ENCODE measurements at places on chromosomes 16 and 17.

DNA sequence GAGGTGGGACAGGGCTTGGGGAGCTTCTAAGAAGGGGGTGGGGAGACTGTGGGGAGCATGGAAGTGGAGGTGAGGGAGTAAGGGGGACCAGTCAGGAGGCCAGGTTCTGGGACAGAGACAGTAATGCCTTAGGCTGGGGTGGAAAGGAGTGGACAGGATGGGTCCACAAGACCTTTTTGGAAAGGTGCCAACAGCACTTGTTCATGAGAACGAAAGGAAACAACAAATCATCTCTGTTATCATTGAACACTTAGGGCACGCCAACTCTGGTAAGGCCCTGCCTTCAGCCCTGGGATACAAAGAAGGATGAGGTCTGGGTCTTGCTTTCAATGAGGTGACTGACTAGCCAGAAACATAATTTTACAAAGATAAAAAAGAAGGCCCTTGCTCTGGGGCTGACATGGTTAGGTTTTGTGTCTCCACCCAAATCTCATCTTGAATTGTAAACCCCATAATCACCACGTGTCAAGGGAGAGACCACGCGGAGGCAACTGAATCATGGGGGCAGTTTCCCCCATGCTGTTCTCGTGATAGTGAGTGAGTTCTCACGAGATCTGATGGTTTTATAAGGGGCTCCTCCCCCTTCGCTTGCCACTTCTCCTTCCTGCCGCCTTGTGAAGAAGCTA lies 113.8 kb downstream of the SLC39A11 start:
- H3K27me3 ChIP-seq, result peaks cover 2% of the 10 kb centered on the region
- DNase-seq, result no peak
- no peak overlapping the region for H3K4me3 ChIP-seq
- H3K4me1 ChIP-seq, result peaks cover 56% of the 10 kb centered on the region

- peak overlapping the region; percentile 55 for H3K27ac ChIP-seq
- peaks cover 39% of the 10 kb centered on the region for H3K4me1 ChIP-seq
- peak; percentile 51 for DNase-seq
- no peak overlapping the region for H3K4me3 ChIP-seq
- H3K36me3 ChIP-seq, result peaks cover 19% of the 10 kb centered on the region
Observed at GRCh38 chr17:77098884-77099545, 41.8 kb upstream of the SEC14L1 start.

- H3K4me3 ChIP-seq, result no peak overlapping the region
- H3K4me1 ChIP-seq, result peaks cover 2% of the 10 kb centered on the region
- no peak for DNase-seq
- H3K36me3 ChIP-seq, result no peaks in the 10 kb centered on the region
- peaks cover 10% of the 10 kb centered on the region for H3K27me3 ChIP-seq
Observed at GRCh38 chr16:47979164-47979520, 176.7 kb downstream of the ABCC12 start.

DNA sequence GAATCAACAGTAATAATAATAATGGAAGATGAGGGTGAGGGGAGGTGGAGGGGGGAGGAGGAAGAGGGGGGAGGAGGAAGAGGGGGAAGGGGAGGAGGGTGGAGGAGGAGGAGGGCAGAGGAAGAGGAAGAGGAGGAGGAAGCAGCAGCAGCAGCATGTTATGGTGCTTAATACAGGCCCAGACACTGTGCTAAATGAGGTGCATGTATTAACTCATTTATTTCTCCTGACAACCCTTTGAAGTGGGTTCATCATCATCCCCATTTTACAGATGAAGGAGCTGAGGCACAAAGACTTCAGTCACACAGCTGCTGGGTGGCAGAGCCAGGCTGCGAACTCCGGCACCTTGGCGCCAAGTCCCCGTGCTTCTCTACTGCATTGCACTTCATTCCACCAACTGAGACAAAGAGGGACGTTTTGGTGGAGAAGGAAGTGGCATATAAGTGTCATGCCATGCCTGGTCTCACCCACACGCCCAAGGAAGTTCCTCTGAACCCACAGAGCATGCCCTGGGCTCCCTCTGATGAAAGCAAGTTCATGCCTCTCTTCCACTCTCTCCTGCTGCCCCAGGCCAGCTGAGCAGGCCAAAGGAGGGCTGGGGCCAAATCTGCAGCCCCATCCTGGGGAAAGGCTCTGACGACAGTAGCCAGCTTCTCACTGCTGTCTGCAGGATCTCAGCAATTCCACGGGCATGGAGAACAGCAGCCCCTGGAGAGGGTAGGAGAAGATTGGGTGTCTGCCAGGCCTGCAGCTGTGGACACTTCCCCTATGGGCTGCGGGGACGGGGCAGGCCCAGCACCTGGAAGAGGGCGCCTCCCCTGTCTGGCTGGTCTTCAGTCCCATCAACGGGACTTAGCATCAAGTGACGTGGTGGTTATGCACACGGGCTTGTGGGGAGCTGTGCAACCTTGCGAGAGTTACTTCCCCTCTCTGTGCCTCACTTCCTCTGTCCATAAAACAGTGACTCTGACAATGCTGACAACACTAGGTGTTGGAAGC lies 21.8 kb downstream of the XYLT1 start:
- no peaks in the 10 kb centered on the region for H3K27me3 ChIP-seq
- H3K4me3 ChIP-seq, result no peak overlapping the region
- H3K27ac ChIP-seq, result no peak overlapping the region
- DNase-seq, result no peak
- H3K4me1 ChIP-seq, result peaks cover 13% of the 10 kb centered on the region

DNA sequence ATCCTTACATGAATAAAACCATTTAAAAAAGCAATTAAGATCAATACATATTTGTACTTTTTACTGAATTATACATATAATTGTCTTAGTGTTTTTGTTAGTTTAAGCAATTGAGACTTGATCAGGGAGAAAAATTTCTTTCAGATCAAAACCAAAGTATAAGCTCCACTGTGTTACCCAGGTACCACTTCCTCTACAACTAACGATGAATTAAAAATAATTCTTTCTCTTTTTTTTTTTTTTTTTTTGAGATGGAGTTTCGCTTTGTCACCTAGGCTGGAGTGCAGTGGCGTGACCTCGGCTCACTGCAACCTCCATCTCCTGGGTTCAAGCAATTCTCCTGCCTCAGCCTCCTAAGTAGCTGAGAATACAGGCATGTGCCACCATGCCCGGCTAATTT lies 6.8 kb downstream of the FBXO47 start:
- no peak overlapping the region for H3K4me3 ChIP-seq
- no peak overlapping the region for H3K27ac ChIP-seq
- peaks cover 2% of the 10 kb centered on the region for H3K27me3 ChIP-seq
- H3K4me1 ChIP-seq, result peaks cover 35% of the 10 kb centered on the region
- H3K36me3 ChIP-seq, result no peaks in the 10 kb centered on the region

GRCh38 chr17:57328109-57328882 lies 72.0 kb downstream of the MSI2 start:
- H3K27me3 ChIP-seq, result no peaks in the 10 kb centered on the region
- H3K36me3 ChIP-seq, result peaks cover 6% of the 10 kb centered on the region
- H3K27ac ChIP-seq, result no peak overlapping the region

DNA sequence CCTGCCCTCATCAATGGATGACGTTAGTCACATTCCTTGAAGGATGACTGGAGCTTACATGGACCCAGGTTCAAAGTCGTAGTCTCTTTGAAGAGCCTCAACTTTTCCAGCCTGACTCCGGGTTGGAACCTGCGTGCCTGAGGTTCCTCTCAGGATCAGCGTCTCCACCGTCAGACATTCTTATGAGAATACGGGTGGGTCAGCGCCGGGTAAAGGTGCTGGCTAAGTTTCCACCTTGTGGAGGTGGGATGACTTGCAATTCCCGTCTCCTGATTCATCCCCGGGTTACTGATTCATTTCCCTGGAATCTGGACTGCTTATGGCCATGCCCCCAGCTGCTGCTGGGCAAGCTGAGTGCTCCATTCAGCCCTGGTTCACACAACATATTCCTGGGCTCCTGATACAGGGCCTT lies 38.9 kb upstream of the CMIP start:
- H3K4me3 ChIP-seq, result peak overlapping the region; percentile 50
- peaks cover 3% of the 10 kb centered on the region for H3K27me3 ChIP-seq
- H3K36me3 ChIP-seq, result no peaks in the 10 kb centered on the region
- peaks cover 45% of the 10 kb centered on the region for H3K4me1 ChIP-seq
- DNase-seq, result peak; percentile 79

- no peaks in the 10 kb centered on the region for H3K36me3 ChIP-seq
- peaks cover 11% of the 10 kb centered on the region for H3K4me1 ChIP-seq
- H3K27me3 ChIP-seq, result no peaks in the 10 kb centered on the region
- H3K27ac ChIP-seq, result no peak overlapping the region
- peak overlapping the region; percentile 53 for H3K4me3 ChIP-seq
Observed at GRCh38 chr17:1590747-1591473, 28.3 kb upstream of the PITPNA start.

DNA sequence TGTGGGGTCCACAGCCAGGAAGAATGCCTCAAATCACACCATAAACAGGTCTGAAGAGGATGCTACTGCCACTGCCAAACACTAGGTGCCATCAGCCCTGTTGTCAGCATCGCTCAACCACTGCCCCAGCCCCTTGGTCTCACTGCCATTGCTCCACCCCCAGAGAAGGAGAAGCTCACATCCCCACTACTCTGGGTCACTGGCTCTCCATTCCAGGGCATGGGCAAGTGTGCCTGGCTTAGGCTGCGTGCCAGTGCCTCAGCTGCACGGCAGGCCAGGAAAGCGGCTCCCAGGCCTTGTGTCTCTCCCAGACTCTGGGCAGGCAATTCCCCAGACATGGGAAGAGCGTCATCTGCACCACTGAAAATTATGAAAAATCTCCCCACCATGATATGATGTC lies 1.2 kb upstream of the IGSF6 start:
- H3K27ac ChIP-seq, result no peak overlapping the region
- no peak for DNase-seq
- 0 out of 2 replicates have a peak, but pooled peaks cover 2% of the 10 kb centered on the region for H3K27me3 ChIP-seq
- H3K4me3 ChIP-seq, result no peak overlapping the region

- peaks cover 12% of the 10 kb centered on the region for H3K27me3 ChIP-seq
- no peaks in the 10 kb centered on the region for H3K4me1 ChIP-seq
- DNase-seq, result no peak
- H3K27ac ChIP-seq, result no peak overlapping the region
- H3K4me3 ChIP-seq, result no peak overlapping the region
Observed at GRCh38 chr17:78242024-78242742, 10.8 kb downstream of the TMEM235 start.

DNA sequence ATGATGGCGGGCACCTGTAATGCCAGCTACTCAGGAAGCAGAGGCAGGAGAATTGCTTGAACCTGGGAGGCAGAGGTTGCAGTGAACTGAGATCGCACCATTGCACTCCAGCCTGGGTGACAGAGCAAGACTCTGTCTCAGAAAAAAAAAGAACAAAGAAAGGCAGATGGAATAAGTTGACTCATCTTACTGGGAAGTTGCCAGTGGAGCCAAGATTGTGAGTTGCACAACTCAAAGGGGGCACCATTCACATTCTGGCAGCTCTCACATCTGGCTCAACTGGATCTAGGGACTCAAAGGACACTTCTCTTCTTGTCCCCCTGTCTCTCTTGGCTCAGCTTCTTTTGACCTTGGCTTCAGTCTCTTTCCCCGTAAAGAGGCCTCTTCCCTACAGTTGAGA lies 53.7 kb upstream of the ETV4 start:
- H3K36me3 ChIP-seq, result no peaks in the 10 kb centered on the region
- DNase-seq, result peak; percentile 73
- H3K27me3 ChIP-seq, result peaks cover 7% of the 10 kb centered on the region
- H3K4me1 ChIP-seq, result peaks cover 25% of the 10 kb centered on the region
- H3K27ac ChIP-seq, result no peak overlapping the region

GRCh38 chr17:78903101-78903779 lies at the start of gene CEP295NL:
Gene CEP295NL, minus strand, starts transcription at chr17:78903201. Its CDS starts 1,373 bp downstream, at chr17:78901828.
- peaks cover 34% of the 10 kb centered on the region for H3K4me1 ChIP-seq
- H3K27me3 ChIP-seq, result peaks cover 3% of the 10 kb centered on the region
- no peak within 1 kb of the TSS for H3K4me3 ChIP-seq

- H3K36me3 ChIP-seq, result no peaks in the 10 kb centered on the region
- DNase-seq, result no peak
- peak overlapping the region; percentile 1 for H3K27ac ChIP-seq
- peaks cover 5% of the 10 kb centered on the region for H3K27me3 ChIP-seq
- no peak overlapping the region for H3K4me3 ChIP-seq
- no peaks in the 10 kb centered on the region for H3K4me1 ChIP-seq
Observed at GRCh38 chr17:68184141-68184571, 63.7 kb upstream of the AMZ2 start.

GRCh38 chr16:11006656-11007055 lies 62.3 kb downstream of the CLEC16A start:
- no peaks in the 10 kb centered on the region for H3K27me3 ChIP-seq
- peak overlapping the region; percentile 90 for H3K27ac ChIP-seq
- H3K4me1 ChIP-seq, result peaks cover 56% of the 10 kb centered on the region
- peaks cover 32% of the 10 kb centered on the region for H3K36me3 ChIP-seq
- no peak for DNase-seq

DNA sequence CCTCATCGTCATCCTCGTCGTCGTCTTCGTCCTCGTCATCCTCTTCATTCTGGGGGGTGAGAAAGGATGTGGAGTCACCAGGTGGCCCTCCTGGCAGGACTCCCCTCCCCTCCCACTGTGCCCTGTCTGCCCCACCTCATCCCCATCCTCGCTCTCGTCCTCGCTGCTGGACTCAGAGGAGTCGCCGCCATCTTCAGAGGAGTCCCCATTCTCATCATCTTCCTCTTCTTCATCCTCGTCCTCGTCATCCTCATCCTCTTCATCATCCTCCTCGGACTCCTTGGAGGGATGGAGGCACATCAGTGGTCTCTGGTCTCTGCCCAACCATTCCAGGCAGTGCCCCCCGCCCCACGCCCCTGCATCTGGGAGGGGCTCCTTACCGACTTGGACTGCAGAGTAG lies 7.6 kb upstream of the ATXN7L3 start:
- no peak overlapping the region for H3K27ac ChIP-seq
- H3K4me1 ChIP-seq, result peaks cover 67% of the 10 kb centered on the region
- peaks cover 25% of the 10 kb centered on the region for H3K36me3 ChIP-seq
- no peak for DNase-seq
- H3K4me3 ChIP-seq, result no peak overlapping the region
- H3K27me3 ChIP-seq, result peaks cover 4% of the 10 kb centered on the region

GRCh38 chr16:1712791-1713261 lies 6.8 kb downstream of the MAPK8IP3 start:
- no peak overlapping the region for H3K27ac ChIP-seq
- peaks cover 30% of the 10 kb centered on the region for H3K4me1 ChIP-seq
- H3K4me3 ChIP-seq, result no peak overlapping the region
- no peak for DNase-seq
- no peaks in the 10 kb centered on the region for H3K27me3 ChIP-seq
- no peaks in the 10 kb centered on the region for H3K36me3 ChIP-seq

GRCh38 chr17:17872547-17873345 lies 36.0 kb upstream of the SREBF1 start:
- no peak overlapping the region for H3K4me3 ChIP-seq
- H3K4me1 ChIP-seq, result peaks cover 39% of the 10 kb centered on the region
- peaks cover 28% of the 10 kb centered on the region for H3K36me3 ChIP-seq
- DNase-seq, result peak; percentile 32

DNA sequence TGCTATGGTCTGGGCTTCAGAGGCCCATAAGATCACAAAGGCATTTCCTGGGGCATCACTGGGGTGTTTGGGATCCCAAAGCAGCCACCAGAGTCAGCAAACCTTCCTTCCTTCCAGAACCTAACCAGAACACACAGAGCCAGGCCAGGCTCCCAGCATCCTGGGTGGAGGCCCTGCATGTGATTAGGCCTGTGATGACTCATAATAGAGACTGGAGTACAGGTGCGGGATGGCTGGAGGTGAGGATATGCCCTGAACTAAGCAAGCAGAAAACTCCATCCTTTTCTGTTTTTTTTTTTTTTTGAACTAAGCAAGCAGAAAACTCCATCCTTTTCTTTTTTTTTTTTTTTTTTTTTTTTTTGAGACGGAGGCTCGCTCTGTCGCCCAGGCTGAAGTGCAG lies 17.7 kb upstream of the GFOD2 start:
- no peak overlapping the region for H3K27ac ChIP-seq
- H3K4me1 ChIP-seq, result no peaks in the 10 kb centered on the region
- H3K36me3 ChIP-seq, result peaks cover 11% of the 10 kb centered on the region
- no peak for DNase-seq
- H3K27me3 ChIP-seq, result no peaks in the 10 kb centered on the region
- no peak overlapping the region for H3K4me3 ChIP-seq

GRCh38 chr17:6530324-6530920 lies 25.9 kb downstream of the PITPNM3 start:
- H3K4me3 ChIP-seq, result no peak overlapping the region
- no peaks in the 10 kb centered on the region for H3K36me3 ChIP-seq
- no peak overlapping the region for H3K27ac ChIP-seq
